Stimulated activated CD4-positive, alpha-beta T cell treated with anti-CD3 and anti-CD28 coated beads, TNF-alpha, amount 100 ng/mL, for 4 hours (primary cell): ENCODE measurements at places on chromosomes 4 and X.

DNA sequence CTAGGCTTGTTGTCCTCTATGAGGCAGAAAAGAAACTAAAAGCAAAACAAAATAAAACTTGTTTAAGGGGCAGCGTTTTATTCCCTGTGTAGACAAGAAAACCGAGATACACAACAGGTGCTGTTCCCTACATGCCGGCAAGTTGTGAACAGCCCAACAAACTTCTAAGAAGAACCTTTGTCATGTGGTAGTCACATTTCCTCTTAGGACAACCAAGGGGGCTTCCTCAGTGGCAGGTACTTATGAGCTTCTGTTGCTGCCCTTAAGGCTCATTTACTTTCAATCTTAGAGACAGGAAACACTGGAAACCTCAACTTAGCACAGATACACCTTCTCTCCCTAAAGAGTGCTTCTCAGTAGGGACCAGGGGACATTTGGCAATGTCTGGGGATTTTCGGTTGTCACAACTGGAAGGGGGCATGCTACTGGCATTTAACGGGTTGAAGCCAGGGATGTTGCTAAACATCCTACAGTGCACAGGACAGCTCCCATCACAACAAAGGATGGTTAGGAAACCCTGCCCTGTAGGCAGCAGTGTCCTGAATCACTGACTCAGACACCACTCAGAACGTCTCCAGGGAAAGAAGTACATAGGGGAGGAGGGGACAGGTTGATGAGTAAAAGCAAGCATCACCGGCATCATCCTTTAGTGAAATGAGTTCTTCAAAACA is 111.0 kb downstream of the ASB9 start:
- no peak for DNase-seq

GRCh38 chr4:81736324-81736723 is 264.6 kb upstream of the RASGEF1B start:
- DNase-seq: no peak

DNA sequence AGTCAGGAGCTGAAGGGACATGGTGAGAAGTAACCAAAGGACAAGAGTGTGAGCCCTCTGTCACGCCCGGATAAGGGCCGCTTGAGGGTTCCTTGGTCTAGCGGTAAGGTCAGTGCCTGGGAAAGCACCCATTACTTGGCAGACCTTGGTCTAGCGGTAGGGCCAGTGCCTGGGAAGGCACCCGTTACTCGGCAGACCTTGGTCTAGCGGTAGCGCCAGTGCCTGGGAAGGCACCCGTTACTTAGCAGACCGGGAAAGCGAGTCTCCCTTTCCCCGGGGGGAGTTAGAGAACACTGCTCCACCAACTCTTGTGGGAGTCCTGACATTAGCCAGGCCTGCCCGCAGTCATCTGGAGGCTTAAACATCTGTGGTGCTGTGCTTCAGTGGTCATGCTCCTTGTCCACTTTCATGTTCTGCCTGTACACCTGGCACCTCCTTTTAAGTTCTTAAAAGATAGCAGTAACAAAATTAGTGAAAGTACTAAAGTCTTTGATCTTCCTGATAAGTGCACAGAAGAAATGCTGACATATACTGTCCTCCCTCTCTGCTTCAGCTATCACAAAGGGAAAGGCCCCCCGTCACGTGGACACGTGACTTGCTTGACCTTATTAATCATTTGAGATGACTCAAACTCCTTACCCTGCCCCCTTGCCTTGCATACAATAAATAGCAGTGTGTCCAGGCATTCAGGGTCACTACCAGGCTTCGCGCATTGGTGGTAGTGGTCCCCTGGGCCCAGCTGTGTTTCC is 9.3 kb upstream of the SEC24B start:
- no peak for DNase-seq

GRCh38 chrX:47518144-47518543 is 35.1 kb upstream of the ZNF41 start:
- no peak for DNase-seq

- DNase-seq: no peak
Observed at GRCh38 chrX:134406356-134407064, 53.5 kb upstream of the HPRT1 start.

DNA sequence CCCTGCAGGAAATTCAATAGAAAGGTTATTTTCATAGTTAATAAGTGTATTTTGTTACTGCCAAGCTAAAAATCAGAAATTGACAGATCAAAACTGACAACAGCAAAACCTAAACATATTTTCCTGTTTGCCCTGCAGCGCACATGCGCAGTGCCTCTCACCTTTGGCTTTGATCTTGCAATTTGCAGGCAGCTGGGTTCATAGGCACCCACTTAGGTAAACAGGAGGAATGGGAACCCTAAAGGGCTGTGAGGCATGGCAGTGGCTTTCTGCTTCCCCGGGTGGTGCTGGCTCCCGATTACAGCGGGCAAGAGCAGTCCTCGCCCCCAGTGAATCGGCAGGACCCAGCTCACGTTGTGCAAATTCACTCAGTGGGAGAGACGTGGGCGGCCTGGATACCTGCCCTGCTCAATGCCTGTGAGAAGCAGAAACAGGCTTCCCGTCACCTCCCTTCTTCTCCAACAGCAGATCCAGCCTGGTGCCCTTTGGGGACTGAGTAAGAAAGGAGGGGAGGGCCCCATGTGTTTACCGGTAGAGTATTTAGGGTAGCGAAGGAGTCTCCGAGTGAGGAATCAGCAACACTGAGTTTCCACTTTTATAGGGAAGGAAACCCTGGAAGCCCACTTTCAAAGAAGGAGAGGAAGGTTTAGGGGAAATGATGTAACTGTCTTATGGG is 25.7 kb downstream of the CCKAR start:
- no peak for DNase-seq

- no peak for DNase-seq
Observed at GRCh38 chr4:63786171-63786570, 623.1 kb downstream of the TECRL start.

DNA sequence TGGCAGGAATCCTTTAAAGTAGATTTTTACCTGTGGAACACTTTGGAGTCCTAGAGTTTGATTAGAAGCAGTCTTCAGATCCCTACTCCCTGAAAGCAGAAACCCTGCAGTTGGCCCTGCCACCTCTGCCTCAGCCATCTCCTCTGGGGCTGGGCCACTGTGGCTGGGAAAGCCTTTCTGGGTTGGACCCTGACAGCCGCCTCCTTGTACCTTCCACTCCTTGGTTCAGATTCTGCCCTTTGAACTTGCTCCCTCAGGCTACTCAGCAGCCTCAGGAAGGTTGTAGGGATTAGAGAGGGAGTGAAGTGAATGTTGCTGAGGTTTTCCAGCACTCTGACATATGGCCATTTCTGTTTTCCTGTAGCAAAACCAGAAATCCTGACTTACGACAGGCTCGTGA is 65.5 kb downstream of the KIT start:
- DNase-seq: no peak

DNA sequence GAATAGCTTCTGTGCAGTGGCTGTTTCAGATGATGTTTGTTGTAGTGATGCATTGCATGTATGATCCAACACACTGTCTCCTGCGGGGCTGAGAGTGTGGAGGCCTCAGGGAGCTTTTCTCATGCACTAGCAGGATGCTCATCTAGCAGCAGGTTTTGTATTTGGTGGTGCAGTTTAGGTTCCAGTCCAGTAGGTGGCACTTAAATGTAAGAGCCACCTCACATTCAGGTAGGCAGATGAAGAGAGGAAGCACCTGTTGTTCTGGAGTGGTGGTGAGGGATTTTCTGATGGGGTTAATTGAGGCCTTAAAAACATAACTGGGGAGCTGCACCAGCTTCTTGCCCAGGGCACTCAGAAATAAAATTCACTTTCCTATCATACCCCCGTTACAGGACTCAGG is 300.9 kb downstream of the SPIN4 start:
- DNase-seq: no peak

DNA sequence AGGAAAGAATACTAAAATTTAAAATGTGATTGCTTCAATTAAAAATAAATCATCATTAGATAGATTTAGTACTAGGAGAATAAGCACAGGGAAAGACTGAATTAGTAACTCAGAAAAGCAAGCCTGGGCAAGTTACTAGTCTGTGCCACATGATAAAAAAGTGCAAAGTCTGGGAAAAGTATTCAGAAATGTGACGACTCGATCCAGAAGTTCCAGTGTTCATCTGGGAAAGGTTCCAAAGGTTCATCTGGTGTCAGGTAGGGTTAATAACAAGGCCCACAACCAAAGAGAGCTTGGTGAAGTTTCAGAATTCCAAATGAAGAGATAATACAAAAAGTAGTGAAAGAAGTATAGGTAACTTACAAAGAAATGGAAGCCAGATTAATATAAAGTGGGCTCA is 78.3 kb upstream of the ARSJ start:
- no peak for DNase-seq

DNA sequence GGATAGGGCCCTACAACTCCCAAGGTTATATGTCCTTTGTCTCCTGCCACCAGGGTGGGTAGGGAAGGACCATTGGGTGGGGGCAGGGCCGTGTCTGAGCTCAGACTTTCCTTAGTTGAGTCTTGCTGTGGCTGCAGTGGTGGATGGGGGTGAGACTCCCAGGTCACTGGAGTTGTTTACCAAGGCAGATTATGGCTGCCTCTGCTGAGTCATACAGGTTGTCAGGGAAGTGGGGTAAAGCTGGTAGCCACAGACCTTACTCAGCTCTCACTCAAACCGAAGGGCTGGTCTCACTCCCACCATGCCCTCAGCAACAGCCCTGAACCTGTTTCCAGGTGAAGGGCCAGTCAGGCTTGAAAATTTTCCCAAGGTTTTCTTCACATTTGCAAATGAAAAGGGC is 58.8 kb upstream of the FAAH2 start:
- DNase-seq: no peak

DNA sequence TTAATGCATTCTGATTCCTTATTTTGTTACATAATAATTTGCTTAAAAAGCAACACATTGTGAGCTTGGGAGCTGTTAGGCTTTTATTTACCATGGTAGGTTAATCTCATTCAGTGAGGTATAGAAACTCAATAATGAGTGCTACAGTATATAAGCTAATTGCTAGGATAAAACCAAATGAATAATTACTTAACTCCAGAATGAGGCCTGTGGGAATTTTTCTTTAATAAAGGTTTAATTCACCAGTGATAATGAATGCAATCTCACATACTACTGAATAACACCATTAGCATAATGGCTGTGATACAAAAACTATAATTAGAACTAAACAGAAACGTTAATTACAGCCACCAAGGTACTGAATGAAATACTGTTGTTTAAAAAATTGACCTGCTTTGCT is 326.3 kb downstream of the IQCM start:
- DNase-seq: no peak

GRCh38 chr4:72886602-72887001 is 182.9 kb downstream of the COX18 start:
- no peak for DNase-seq

- no peak for DNase-seq
Observed at GRCh38 chr4:101857176-101857575, 66.6 kb downstream of the BANK1 start.

- no peak for DNase-seq
Observed at GRCh38 chrX:122441451-122441850, 742.6 kb upstream of the GRIA3 start.

GRCh38 chrX:75596178-75596577 is 73.3 kb upstream of the ZDHHC15 start:
- DNase-seq: no peak

GRCh38 chr4:86960557-86960961 is 25.7 kb downstream of the AFF1 start:
- DNase-seq: no peak

- DNase-seq: no peak
Observed at GRCh38 chr4:20362148-20362547, 110.4 kb downstream of the SLIT2 start.

- no peak for DNase-seq
Observed at GRCh38 chr4:169849456-169849855, 91.7 kb upstream of the HPF1 start.

GRCh38 chrX:104567506-104567905 is 1.5 kb downstream of the IL1RAPL2 start:
- no peak for DNase-seq

- DNase-seq: no peak
Observed at GRCh38 chr4:76904646-76905190, 6.8 kb upstream of the SOWAHB start.

GRCh38 chr4:94290245-94290644 is 52.4 kb downstream of the HPGDS start:
- no peak for DNase-seq

- DNase-seq: no peak
Observed at GRCh38 chrX:15864023-15864422, 9.4 kb upstream of the AP1S2 start.

DNA sequence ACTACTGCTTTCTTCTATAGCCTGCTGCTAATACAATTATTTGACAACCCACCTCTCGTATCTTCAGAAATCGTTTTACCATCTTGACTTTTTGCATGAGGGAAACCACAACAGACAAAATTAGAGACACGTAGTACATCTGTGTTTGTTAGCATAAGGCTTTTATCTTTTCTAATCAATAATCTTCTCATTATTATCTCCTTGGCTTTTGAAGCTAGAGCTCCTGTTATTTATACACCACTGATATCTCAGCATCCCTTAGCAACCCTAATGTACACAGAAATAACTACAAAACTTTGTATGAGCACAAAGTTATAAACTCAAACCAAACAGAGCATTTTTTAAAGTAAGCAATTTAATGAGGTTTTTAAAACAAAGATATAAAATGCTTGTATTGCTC is 39.7 kb downstream of the CORIN start:
- no peak for DNase-seq

DNA sequence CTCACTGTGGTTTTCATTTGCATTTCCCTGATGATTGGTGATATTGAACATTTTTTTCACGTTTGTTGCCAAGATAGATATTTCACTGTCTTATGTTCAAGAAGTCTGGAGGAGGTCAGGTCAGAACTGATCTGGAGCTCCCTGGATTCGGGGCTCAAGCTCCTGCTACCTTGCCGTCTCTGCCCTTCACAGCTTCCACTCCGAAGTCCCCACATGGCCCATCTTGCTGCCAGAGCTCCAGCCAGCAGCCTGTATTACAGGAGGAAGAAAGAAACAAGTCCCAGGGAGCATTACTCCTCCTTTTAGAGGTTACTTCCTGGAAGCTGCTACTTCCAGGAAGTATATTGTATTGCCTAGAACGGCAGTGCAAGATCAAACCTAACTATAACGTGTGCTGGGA is 17.9 kb upstream of the CDKN2AIP start:
- no peak for DNase-seq

DNA sequence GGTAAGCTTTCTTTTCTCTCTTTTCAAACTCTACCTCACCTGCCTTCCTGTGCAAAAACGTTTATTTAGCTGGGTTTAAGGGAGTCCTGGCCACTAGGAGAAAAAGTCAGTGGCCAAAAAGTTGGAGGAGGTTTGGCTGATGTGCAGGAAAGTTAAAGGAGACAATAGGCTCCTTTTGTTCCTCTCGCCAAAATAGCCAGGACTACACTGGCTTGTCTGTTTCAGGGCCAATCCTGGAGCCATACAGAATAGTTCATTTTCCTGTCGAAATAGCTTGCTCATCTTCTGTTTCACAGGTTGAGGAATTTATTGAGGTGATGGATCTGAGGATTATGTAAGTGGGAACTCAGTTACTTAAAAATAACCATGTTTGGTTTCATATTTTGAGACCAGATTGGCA is 423 bp downstream of the HEPH start:
- no peak for DNase-seq

- DNase-seq: no peak
Observed at GRCh38 chr4:822361-823175, 3.4 kb downstream of the CPLX1 start.

- no peak for DNase-seq
Observed at GRCh38 chrX:116009346-116009745, 161.2 kb upstream of the AGTR2 start.

GRCh38 chrX:22116605-22117546 is 84.8 kb downstream of the PHEX start:
- DNase-seq: no peak
